ENCODE measurements at places on chromosomes 7 and 10.

- no peak for DNase-seq
Observed at GRCh38 chr10:126065751-126066377, 169.5 kb downstream of the FANK1 start.

DNA sequence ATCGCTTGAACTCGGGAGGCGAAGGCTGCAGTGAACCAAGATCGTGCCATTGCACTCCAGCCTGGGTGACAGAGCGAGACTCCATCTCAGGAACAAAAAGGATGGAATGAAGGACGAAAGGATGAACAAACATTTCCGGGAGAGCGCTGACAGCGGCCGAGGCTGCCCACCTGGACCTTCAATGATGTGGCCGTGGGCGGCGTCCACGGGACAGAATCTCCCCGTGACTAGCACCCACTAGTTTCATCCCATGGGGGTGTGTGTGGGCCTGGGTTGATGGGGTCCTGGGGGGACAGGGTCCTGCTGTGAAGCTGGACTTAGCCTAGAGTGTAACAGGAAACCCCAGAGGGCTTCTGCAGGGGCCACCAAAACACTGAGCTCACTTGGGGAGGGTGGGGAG, 32.8 kb downstream of the MICALL2 start:
- DNase-seq, result no peak

DNA sequence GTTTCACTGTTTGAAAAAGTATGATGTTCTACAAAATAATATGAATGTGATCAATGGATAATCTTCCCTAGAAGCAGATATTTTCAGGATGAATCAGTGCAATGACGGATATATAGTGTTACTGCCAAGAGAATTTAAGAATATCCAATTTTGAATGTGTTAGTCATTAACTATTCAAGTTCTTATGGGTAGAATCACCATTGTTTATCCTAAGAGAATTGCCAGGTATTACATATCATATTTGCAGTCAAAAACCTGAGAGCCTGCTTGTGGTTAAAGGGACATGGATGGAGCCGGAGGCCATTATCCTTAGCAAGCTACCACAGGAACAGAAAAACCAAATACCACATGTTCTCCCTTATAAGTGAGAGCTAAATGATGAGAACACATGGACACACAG, 26.9 kb downstream of the AHR start:
- no peak for DNase-seq

DNA sequence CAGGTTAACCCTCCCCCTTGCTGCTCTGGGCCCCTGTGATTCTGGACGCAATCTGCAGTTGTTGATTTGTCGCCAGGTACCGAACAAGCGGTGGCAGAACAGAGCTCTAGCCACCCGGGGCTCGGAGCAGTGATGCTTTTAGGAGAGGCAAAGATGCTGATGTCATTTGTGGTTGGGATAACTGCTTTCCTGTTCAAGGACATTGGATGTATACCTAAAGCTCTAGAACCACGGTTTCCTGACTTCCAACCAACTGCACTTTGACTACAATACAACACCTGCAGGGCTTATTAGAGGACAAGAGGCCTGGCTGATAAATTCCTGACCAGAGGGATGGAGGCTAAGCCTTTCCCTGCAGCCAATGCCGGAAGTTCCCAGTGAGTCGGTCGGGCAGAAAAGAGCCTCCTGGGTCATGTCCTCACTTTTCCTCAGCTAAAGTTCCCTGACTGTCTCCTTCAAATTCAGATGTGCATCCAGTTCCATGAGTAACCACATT, 6.5 kb upstream of the RBM20 start:
- DNase-seq, result no peak

DNA sequence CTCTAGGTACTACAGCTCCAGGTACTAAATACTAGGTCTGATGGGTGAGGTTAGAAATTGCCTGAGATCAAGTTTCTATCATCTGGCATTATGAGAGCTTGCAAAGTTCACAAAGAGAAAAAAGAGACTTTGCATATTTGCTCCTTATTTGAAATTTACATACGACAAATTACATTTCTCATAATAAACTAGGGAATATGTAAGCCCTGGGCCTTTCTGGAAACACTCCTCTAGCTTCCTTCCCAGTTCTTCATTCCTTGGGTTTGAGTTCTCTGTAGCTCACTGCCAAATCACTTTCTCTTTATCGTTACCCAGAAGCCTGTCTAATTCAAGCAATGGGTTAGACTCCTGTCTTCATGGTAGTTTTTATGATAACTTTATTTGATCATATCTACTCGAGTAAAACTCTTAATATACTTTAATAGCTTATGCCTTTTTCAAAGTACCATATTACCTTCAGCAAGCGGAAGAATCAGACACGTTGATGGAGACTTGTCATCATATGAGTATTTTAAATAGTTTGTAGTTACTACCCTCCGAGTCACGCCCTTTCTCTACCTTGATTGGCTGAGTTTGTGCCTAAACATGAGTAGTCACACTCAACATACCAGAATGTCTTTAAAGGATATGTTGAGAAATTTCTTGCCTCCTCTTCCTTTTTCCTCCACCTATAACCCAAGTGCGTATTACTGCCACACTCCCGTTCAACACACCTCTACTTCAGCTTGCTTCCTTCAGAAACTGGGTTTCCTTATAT, 150.5 kb downstream of the DKK1 start:
- DNase-seq, result no peak

Data from pons (tissue), 1 donor.